ENCODE measurements at places on chromosomes 11 and 22.

DNA sequence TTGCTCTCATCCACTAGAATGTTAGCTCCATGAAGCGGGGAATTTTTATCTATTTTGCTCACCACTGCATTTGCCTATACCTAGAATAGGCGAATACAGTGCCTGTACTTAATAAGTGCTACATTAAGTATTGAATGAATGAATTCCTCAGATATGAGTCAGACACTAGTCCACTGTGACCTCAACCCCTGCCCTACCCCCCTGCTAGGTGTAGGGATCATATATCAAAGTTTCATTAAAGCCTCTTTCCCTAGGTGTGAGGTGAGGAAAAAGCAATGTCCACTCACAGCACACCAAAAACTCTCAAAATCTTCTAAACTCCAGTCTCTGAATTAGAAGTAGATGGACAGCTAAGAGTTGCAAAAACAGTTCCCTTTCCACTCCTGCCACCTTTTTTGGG is 9.8 kb upstream of the PSMA1 start:
- DNase-seq: no peak

DNA sequence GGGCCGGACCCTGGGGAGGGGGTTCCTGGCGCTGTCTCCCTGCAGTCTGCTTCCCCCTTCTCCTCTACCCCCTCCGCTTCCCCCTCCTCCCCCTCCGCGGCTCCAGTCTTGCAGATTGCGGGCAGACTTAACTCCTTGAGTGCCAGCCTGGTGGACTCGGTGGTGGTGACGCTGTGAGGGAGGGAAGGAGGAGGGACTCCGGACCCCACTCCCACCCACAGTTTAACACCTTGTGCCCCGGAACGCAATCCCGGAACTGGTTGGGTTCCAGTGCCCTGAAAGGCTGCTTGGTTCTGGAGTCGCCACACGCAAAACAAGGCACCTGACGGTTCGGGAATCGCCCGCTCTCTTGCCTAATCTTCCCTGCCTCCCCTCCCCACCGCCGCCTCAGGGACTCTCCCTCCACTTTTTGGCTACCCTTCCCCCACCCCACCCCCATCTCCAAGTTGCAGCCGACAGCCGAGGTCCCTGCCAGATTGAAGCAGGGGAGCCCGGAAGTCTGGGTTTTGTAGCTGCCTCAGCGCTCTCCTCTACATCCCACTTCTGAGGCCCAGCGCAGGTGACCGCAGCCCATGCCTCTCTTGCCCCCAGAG is 3.9 kb upstream of the BCL9L start:
- DNase-seq: peak; percentile 50

- no peak for DNase-seq
Measured at GRCh38 chr22:35392357-35392756, 7.6 kb upstream of the MCM5 start.

DNA sequence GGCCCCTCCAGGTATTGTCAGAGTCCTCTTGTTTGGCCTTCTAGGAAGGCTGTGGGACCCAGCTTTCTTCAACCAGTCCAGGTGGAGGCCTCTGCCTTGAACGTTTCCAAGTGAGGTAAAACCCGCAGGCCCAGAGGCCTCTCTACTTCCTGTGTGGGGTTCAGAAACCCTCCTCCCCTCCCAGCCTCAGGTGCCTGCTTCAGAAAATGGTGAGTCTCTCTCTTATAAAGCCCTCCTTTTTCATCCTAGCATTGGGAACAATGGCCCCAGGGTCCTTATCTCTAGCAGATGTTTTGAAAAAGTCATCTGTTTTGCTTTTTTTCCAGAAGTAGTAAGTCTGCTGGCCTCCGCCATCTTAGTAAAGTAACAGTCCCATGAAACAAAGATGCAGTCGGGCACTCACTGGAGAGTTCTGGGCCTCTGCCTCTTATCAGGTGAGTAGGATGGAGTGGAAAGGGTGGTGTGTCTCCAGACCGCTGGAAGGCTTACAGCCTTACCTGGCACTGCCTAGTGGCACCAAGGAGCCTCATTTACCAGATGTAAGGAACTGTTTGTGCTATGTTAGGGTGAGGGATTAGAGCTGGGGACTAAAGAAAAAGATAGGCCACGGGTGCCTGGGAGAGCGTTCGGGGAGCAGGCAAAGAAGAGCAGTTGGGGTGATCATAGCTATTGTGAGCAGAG is at the start of gene CD3E:
Gene CD3E, plus strand, starts transcription at position 163 of the 681 bp plus-strand sequence. Its CDS starts 223 bp downstream, at position 386.
- peak; percentile 41 for DNase-seq

DNA sequence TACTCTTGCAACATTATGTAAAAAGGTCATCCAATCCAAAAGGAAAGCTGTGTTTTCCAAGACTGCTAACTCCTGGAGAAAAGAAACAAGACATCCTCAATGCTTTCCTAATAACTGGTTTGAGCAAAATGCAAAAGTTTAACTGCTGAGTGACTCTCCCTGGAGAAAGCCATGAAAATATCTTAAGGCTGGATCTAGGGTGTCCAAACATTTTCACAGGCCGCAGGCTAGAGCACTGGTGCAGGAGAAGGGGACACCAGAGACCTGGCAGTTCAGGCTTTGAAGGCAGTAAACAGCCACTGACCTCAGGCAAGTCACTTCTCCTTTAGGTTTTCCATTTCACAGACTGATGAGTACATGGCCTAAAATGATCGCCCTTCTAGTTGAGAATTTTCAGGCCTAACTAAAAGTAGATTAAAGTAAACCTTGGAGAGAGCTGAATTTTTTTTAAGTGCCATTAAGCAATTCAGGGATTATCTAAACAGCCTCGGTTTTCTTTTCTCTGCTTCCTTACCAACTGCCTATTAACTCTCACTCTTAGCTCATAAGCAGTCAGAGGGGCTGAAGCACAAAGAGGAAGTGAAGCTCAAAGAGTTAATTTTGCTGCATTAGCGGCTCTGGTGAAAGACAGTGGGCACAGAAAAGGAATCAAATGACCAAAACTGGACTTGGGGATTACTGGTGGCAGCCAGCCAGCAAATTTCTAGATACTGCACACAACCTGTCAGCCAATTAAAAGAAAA is 2.3 kb downstream of the CHKA start:
- no peak for DNase-seq

DNA sequence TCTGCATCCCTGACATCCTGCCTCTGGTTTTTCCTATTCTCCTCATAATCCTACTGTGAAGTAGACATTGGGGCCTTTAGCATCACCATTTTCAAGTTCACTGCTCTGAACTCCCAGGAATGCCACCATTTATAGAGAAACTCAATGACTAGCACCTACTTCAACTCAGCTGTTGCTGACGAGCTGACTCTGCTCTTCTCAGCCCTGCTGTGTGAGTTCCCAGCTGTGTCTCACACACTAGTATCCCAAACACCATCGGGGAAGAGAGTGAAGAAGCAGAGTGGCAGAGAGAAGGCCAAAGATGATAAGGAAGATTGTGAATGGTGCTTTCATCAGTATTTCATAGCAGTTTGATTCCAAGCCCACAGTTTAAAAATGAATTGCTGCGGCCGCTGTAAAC is 71.9 kb downstream of the PLEKHA7 start:
- DNase-seq: no peak

GRCh38 chr11:45702511-45702910 is 37.1 kb upstream of the CHST1 start:
- no peak for DNase-seq

DNA sequence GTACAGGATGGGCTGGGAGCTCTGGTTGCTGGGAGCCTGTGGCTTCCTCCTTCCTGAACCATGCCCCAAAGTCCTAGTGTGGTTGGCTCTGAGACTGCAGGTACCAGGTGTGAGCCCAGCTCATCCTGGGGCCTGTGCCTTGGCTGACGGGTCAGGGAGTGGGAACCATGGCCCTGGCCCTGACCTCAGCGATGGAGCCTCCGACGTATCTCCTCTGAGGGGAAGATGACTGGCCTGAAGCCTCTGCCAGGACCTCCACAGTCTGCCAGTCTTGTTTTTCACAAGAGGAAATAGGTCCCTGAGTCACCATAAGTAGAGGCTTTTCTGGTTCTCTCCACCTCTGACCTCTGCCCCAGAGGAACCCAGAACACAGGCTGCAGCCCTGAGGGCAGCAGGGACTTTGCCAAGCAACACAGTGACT is 3.4 kb downstream of the RCE1 start:
- DNase-seq: no peak

DNA sequence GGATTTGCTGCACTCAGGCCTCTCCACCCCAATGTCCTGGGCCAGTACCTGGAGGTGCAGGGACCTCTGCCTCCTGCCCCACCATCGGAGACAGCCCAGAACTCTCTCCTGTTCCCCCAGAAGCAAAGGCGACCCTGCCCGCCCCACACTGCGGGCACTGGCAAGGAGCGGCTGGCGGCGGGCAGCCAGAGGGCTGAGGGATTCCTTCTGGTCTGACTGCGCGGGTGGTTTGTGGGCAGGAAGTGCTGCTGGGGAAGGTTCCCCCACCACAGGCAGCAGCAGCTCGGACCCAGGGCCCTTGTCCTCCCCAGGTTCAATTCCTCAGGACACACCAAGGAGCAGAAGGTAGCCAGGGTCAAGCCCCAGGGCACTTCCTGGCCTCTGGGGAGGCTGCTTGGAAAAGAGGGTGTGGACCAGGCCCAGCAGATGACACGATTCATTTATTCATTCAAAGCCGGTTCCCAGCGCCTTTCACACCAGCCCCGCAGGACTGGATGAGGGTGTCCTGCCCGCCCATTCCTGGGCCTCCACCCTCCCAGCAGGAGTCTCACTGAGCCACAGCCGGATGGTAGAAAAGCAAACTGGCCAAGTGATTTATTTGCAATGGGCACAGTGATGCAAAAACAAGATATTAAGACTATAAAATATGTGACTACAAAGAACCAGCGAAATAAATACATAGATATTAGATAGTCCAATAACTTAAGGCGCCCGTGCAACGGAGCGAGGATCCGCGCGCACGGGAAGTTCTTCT is 1.2 kb downstream of the PHLDA2 start:
- no peak for DNase-seq

- DNase-seq: no peak
Measured at GRCh38 chr22:36387709-36387958, 133 bp downstream of the MYH9 start.

DNA sequence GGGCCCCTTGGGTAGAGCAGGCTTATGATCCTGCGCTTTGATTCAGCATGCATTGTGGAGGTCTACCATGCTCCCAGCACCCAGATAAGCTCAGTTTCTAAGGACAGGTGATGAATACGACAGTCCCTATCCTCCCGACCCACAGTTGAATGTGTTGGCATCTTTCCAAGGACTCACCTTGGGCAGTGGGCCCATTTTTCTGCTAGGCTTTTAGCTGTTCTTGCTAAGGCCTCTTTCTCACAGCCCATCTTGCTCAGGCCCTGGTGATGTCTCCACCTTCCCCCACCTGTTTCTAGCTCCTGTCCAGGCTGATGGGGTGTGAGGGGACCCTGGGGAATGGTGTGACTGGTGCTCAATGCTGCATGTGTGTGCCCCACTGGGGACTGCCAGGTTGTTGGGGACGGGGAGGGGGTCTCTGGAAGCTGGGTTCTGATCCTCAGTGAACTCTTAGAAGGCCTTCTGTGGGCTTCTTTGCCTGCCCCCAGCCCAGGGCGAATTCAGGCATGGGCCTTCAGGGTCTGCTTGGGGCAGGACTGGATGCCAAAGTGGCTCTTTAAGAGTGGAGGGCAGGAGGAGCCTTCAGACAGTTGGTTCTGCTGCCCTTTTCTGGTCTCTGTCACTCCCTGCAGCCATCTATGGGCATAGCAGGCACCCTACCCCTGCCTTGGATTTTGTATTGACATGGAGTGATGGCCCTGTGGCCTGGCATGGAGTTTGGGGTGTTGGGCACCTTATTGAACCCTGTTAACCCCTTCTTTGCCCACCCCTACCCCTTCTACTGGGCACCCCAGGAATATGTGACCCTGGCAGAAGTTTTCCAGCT is 33.1 kb downstream of the PHLDB1 start:
- no peak for DNase-seq

GRCh38 chr11:13368041-13368446 is 90.5 kb downstream of the BMAL1 start:
- no peak for DNase-seq

GRCh38 chr22:49569286-49570031 is 258.2 kb downstream of the BRD1 start:
- no peak for DNase-seq

- DNase-seq: no peak
Measured at GRCh38 chr11:13260201-13260962, 17.2 kb upstream of the BMAL1 start.

- no peak for DNase-seq
Measured at GRCh38 chr11:10113852-10114251, 180.2 kb downstream of the SBF2 start.

GRCh38 chr11:14327116-14327515 is 31.9 kb downstream of the RRAS2 start:
- DNase-seq: no peak

DNA sequence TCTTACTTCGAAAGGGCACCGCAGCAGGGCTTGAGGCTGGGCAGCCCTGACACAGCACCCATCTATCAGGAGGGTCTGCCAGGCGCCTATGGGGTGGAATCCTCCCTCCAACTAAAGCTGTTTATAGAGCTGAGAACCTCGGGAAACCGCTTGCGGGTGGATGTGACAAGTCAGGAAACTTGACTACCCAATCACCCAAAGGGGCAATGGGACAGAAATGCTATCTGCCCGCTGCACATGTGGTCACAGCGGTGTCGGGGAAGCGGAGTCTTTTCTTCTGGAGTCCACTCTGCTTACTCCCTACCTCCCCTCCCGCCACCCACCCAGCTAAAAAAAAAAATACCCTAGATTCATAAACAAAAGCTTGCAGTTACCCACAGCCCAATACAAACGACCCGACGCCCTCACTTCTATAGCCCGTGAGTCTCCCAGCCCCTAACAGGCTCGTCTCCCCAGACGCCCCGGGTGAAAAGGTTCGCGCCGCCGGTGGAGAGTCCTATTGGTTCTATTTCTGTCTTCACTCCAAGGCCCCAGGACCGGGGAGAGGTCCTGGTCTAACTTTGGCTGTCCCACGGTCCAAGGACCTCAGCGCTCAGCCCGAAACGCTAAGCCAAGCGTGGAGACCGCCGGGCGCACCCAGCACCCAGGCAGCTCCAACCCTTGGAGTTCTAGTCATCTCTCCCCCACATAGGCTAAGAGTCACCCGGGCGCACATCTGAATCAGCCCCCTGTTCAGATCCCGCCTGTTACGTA is 1.4 kb downstream of the TRPC6 start:
- DNase-seq: no peak

DNA sequence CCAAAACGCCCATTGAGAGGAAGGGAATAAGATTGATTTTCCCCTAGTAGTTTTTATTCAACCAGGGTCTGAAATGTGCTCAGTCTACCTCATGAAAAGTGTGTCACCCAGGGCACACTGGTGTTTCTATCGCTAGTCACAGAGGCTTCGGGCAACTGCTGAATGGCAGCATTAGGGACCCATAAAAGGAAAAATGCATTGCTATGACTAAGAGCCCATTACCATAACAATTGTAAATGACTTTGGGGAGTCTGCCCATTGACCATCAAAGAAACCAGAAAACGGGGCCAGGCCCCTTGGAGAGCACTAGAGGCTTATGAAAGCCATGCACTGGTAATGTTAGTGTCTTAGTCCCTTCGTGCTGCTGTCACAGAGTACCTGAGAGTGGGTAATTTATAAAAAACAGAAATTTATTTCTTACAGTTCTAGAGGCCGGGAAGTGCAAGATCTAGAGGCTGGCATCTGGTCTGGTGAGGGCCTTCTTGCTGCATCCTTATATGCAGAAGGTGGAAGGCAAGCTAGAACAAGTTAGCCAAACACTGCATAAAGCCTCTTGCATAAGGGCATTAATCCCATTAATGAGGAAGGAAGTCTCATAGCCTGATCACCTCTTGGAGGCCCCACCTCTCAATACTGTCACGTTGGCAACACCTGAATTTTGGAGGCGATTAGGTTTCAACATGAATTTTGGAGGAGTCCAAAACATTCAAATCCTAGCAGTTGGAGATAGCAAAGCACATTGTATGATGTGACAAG is 306.7 kb downstream of the ST3GAL4 start:
- no peak for DNase-seq

GRCh38 chr11:131810541-131810940 is 440.1 kb downstream of the NTM start:
- no peak for DNase-seq

Measured in stimulated activated CD4-positive, alpha-beta T cell treated with anti-CD3 and anti-CD28 coated beads, Interleukin-1b, Interleukin-23, amount 100 ng/mL, for 1 hour (primary cell).